Left hindlimb (tissue), 1 donor: ENCODE measurements at places on chromosomes 1 and 21.

DNA sequence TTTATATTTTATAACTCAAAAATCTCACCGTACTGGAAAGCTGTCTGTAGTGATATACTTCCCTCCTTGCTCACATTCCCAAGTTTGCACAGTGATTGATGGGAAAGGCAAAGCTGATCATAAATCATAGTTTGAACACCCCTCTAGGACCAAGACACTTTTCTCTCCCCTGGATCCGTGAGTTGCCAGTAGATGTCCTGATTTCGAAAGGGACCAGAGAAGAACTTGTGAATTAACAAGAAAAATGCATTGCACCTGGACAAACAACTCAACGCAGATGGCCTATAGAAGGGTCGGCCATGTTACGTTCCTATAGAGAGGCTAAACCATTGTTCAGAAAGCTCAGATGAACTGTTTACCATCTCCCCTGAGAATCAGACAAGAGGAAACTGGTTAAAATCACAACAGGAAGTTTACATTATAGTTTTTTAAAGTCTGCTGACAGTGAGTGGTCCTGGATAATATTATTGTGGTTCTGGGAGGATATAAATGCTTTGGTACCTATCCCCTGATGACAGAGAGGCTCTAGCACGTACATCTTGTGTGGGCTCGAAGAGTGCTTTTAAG lies 124.0 kb upstream of the SLC45A1 start:
- DNase-seq: no peak

DNA sequence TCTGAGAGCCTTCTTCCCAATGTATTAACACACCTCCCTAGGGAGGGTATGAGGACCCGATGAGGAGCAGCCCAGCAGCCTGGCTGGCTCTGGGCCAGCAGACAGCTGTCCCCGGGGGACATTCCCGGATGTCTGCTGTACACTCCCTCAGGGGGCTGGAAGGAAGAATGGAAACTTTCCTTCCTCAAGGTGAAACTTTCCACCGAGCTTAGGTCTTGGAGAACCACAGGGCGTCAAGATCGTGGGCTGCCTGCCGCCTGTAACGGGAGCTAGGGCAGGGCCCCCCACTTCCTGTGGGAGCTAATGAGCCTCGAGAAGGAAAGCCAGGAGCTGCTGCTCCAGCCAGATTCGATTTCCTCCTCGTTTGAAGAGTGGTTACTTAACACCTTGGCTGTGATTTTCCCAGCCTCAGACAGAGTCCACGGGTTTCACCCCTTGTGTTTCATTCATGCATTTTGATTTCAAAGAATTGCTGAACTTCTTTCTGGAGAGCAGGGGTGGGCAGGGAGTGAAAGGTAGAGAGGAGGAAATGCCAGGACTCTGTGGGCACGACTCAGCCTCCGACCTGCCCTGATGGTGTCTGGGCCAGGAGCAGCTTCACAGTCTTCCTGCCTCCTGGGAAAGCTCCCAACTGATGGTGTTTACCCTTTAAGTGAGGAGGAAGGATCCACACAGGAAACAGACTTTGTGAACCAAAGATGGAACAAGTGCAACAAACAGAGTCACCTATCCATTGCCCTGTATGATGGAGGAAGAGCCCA lies 29.7 kb downstream of the UBE2T start:
- peak; percentile 50 for DNase-seq

GRCh38 chr1:151641229-151641628 lies 29.4 kb downstream of the SNX27 start:
- DNase-seq: no peak

DNA sequence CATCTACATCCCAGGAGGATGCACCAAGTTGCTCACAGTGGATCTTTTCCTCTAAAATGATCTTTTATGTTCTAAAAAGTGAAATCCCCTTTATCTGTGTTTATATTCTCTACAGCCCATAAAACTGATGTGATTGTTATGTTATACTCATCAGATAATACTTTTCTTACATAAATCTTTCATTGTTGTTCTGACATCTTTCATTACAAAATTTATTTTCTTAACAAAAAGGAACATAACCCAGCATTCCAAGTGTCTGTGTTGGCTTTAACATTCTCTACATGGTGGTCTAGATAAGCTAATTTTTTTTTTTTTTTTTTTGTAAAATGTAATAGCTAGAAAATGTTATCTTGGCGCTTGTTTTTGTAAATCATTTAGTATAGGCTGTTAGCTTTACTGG lies 8.3 kb upstream of the CACYBP start:
- no peak for DNase-seq

DNA sequence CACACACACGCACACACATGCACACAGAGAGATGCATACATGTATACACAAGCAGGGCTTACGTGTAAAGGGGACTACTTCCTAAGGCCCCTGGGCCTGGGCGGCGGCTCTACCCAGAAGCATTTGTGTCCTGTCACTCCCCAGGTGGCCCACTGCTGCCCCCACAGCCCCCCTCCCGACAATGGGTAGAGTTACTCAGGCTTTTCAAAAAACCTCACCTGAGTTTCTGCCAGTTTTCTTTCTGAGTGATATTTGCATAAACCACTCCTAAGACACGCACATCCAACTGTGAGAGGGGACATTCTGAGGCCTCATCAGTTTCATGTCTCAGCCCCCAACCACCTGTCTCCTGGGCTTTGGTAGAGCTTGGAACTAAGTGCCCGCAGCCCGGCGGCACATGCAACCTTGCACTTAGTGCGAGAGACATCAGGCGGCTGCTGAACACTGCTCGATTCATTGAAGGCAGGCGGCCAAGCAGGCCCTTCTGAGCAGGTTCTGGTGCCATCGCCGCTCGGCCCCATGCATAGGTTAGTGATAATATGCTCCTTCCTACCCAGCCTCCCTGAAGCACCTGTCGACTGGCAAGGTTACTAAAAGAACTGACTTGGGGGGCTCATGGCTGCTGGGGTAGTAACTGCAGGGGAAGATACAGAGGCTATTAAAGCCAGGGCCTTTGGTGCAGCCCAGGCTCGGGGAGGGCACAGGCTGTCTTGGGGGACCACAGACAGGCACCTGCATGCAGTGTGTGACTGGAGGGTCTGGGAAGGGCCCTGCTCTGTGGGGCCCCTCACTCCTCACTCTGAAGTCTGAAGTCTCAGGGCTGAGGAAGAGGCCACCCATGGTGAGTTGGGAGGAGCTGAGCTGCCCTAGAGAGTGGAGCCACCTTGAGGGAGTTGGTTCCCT lies 364.2 kb upstream of the VAMP3 start:
- DNase-seq: no peak

GRCh38 chr1:238991765-238992495 lies 394.4 kb upstream of the CHRM3 start:
- peak; percentile 45 for DNase-seq

GRCh38 chr21:40684726-40685125 lies 162.2 kb downstream of the DSCAM start:
- DNase-seq: no peak

DNA sequence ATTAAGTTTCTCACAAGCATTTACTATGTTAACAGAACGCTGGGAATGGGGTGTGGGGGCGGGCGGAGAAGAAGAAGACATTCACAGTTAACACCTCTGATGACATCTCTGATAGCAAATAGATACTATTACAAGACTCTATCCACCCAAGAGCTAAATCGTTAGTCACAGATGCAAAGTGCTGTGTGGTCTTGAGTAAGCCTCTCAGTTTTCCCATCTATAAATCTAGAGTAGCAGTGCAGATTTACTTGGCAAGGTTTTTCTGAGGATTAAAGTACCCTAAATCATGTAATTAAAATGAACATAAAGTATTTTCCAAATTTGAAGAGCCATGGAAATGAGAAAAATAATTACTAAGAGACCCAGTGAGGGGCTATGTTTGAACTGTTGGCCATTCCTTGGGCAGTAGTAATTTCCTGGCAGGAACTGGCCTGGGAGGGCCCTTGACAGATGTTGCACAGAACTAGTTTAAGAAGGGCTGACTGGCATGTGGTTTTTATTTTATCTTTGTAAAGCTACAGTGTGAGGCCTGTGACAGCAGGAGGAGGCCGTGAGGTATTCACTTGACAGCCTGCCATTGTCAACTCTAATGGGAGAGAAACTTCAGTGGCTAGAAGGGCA lies 58.7 kb upstream of the APOBEC4 start:
- peak; percentile 80 for DNase-seq

DNA sequence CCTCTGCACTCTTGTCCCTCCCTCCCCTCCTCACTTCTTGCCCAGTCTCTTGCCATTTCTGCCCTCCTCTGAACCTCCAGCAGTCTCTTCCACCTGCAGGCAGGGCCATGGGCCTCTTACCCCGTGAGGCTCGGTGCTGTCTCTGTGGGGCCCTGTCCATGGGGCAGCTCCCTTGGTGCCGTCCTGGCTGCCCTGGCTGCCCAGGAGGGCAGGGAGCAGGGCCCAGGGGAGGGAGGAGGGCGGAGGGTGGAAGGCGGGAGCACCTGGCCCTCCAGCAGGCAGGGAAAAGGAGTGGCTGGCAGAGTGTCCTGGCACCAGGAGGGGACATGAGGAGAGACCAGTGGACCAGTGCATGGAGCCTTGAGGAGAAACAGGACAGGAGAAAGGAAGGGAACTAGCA lies at the start of gene RORC:
Gene RORC, minus strand, starts transcription at position 198 of the 400 bp plus-strand sequence. Its CDS starts 38 bp downstream, at position 160.
- DNase-seq: no peak

DNA sequence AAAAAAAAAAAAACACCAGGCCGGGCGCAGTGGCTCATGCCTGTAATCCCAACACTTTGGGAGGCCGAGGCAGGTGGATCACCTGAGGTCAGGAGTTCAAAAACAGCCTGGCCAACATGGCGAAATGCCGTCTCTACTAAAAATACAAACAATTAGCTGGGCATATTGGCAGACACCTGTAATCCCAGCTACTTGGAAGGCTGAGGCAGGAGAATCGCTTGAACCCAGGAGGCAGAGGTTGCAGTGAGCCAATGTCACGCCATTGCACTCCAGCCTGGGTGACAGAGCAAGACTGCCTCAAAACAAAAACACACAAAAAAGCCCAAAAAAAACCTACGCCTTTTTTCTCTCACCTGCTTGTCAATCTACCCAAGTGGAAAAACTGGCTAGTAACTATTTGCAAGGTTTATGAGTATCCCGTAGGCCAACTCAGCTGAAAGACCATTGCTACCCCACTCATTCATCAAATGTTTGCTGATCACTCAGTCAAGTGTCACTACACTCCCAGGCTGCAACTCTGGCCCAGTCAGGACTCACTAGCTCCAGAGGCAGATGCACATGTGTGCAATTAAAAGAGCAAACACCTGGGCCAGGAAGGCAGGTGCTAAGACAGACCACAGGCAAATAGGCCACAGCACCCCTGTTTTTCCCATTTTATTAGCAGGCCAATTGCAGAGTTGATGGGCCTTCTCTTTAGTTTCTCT lies 2.0 kb downstream of the CSRP1 start:
- DNase-seq: no peak

GRCh38 chr1:230186874-230187273 lies 119.8 kb downstream of the GALNT2 start:
- DNase-seq: no peak

DNA sequence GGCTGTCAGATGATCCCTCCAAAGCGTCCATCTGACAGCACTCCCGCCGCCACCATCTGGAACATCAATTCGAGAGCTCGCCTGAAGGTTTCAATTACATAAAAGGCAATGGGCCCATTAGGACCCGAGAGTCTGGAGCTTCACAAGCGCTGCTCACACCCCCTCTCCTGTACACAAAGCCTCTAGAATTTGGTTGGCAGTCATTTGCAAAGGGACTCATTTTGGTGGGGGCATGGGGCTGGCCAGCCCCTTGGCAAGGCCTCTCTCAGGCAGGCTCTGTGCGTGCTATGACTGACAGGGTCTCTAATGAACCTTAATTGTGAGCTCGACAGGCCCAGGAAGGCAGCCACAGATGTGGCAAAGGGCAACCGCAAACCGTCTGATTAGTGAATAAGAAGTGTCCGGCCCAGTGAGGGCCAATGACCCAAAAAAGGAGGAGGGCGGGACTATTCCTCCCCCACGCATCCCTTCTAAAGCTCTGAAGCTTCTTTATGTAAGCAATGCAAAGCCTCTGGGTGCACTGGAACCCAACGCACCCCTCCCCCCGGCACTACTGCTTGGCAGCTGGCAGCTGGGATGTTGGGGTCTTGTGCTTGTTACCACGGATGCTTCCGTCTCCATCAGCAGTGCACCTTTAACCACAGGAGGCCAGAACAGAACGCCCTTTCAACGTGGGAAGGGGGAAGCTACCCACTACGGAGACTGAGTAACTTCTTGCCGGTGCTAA lies 79.4 kb downstream of the CAPZB start:
- peak; percentile 80 for DNase-seq

GRCh38 chr21:31531967-31532366 lies 127.5 kb upstream of the SOD1 start:
- DNase-seq: no peak

- no peak for DNase-seq
Observed at GRCh38 chr1:38899560-38899959, 18.2 kb upstream of the GJA9 start.

DNA sequence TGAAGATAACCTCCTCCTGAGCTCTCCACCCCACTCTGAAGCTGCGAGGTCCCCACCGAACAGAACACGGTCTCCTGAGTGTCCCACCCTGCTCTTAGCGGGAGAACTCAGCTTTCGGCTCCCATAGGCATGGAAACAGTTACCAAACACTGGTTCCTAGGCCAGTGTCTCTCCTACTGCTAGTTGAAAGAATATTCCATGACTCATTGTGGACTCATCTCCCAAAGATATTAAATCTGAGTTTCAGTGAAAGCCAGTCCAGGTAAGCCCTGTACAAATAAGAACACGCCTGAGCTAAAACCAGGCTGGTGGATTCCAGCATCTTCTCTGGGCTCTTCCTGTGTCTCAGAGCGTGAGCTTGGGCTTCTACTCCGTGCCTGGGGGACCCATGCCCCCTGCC lies 107.5 kb upstream of the CLDN14 start:
- no peak for DNase-seq

GRCh38 chr1:171983584-171983983 lies 142.3 kb downstream of the DNM3 start:
- DNase-seq: no peak

DNA sequence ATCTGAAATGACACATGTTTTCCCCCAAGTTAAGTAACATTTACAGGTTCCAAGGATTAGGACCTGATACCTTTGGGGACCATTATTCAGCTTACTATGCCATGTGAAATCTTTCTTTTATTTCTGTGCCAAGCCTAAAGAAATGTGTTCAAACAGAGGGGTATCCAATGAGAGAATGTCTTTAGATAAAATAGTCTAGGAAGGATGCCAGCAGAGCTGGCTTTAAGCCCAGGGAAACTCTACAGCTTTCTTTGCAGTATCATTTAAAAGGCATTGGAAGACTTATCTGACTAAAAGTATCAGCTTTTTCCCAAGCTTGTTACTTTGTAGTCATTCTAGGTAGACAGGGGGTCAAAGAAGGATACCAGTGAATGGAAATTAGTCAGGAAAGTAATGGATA lies 860.4 kb downstream of the PLA2G4A start:
- no peak for DNase-seq

GRCh38 chr1:231416901-231417300 lies 5.2 kb downstream of the EGLN1 start:
- no peak for DNase-seq

GRCh38 chr1:116397728-116398127 lies 24.7 kb downstream of the ATP1A1 start:
- DNase-seq: no peak
